ENCODE measurements at places on chromosomes 5 and 9. TPM values are rescaled to one million over a fixed set of nuclear protein-coding genes. Genes with fewer than 3 reads are reported as not detected.

The PCDHA2 gene
- total RNA-seq, result not detected

The SLC6A18 gene
- not detected for total RNA-seq

The QRFP gene
- not detected for total RNA-seq

The PCDHGA5 gene
- total RNA-seq, result not detected

The HBEGF gene
- total RNA-seq, result 15.0 TPM

The C9 gene
- not detected for total RNA-seq

The GPR150 gene
- total RNA-seq, result not detected

The ZFP2 gene
- total RNA-seq, result 0.24 TPM

The NR5A1 gene
- total RNA-seq, result not detected

The OBP2A gene
- not detected for total RNA-seq

The CFAP157 gene
- not detected for total RNA-seq

The TMEM174 gene
- total RNA-seq, result not detected

The PTGDS gene
- total RNA-seq, result not detected

The PTTG1 gene
- 204 TPM for total RNA-seq

The SPINK7 gene
- not detected for total RNA-seq

The IL6ST gene
- total RNA-seq, result 78.4 TPM

The PKD2L2 gene
- not detected for total RNA-seq

The OGN gene
- total RNA-seq, result not detected

The NTNG2 gene
- total RNA-seq, result 0.03 TPM

The AGPAT2 gene
- total RNA-seq, result 41.9 TPM

Data from foreskin keratinocyte (primary cell).